Neural crest cell (in vitro differentiated cells): ENCODE measurements at places on chromosomes 16 and 17.

GRCh38 chr16:57621521-57622271 is 6.7 kb upstream of the ADGRG1 start:
- no peak for DNase-seq

- no peak for DNase-seq
These were observed 80.4 kb downstream of the ABCC12 start for GRCh38 chr16:48075398-48075797.

DNA sequence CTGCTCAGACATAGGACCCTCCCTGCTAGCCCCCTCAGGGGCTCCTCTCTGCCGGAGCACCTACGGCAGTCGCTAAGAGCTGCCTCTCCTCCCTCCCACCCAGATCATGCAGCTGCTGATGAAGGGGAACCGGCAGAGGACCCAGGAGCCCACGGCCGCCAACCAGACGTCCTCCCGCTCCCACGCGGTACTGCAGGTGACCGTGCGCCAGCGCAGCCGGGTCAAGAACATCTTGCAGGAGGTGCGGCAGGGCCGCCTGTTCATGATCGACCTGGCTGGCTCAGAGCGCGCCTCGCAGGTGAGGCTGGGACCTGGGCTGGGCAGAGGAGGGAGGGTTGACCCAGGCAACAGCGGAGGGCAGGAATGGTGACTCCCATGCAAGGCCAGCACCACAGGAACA is 17.0 kb downstream of the BTBD17 start:
- no peak for DNase-seq

DNA sequence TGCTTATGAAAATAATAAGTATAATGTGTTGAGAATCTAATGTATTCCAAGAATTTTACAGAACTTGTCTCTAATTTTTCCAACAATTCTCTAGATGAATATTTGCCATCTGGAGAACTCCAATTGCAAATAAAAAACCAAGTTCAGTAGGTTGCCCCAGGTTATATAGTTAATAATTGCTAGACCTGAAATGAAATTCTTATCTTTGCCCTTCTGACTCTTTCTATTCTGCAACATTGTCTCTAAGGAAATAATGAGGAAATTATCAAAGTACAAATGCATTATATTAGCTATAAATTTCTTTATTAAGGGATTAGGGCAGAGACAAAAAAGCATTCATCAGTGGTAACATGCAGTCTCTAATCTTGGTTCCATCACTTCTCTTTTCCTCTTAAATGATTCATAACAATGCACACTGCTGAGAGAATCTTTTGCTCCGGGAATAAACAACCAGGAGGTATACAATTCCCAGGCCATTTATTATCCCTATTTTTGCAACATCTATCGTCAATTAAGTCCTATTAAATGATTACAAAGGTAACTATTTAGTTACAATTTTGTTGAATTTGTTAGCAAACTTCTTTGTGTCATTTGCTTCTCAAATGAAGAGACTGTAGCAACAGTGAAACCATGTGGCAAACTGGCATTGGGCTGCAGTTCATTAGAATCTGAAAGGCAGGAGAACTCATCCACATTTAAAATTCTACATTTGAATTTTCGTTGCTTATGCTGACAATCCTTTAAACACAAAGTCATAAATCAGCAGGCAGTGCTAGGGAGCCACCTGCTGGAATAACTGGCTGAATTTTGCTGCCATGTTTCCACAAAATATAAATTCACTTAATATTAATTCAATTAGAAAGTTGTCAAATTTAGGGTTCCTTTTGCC is 349.6 kb downstream of the KIF2B start:
- peak; percentile 31 for DNase-seq

DNA sequence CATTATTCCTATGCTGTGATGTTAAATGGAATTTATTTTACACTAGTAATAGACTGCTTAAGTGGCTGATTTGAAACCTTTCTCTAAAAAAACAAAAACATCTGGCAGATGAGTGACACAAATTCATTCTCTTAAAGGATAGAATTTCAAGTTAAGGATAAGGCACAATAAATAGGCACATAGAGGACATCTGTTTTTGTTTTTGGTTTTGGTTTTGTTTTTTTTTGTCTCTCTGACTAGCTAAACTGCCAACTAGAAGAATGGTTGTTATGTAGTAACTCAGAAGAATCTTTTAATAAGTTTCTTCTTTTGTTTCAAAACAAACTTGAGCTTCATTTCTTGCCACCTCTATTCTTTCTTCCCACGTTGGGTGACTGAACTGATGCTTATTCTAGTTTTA is 5.1 kb upstream of the VPS4A start:
- no peak for DNase-seq

DNA sequence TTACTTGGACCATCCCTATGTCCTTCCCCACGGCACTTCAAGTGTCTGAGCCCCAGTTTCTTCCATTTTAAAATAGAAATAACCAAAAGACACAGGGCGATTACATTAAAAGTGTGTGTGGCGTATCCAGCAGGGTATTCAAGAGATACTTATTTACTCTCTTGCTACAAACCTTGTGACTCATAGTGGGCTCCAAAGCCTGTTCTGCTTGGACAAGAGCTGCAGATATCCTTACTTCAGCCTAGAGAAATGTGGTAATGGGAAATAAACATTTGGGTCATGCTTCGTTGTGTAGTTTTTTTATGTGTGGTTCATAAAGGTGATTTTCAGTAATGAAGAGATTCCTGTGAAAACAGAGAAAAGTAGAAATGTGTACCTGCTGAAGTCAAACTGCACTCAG is 288.9 kb upstream of the CDH11 start:
- no peak for DNase-seq

DNA sequence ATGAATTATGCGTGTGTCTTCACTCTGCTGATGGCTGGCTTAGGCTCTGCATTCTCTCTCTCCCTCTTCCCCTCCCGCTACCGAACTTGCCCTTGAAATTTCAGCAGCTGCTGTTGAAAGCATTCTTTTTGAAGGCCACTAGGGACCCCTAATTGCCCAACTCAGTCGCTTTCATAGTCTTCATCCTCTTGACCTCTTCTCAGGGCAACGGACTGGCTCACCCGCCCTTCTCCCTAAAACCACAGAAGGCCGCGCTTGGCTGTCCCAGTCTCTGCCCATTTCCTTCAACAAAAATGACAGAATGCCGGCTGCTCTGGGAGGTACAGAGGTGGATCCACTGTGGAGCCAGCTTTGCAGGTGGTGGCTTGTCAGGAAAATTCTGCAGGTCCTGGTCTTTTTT is 21.0 kb upstream of the FMNL1 start:
- DNase-seq, result no peak

DNA sequence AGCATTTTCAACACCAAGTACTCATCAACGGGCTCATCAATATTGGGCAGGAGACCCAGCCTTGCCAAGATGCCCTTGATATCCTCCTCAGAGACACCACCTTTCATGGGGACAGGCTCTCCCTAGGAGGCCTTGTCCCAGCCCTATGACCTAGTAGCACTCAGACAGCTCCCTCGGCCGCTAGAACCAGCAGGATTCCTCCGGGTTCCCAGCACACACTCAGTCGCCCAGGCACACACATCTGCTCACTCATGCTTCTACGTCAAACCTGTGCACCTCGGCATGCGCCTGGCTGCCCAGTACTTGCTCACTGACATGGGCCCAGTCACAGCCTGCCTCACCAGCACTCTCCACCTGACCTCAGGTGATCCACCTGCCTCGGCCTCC is 17.0 kb downstream of the SRCIN1 start:
- DNase-seq, result no peak

DNA sequence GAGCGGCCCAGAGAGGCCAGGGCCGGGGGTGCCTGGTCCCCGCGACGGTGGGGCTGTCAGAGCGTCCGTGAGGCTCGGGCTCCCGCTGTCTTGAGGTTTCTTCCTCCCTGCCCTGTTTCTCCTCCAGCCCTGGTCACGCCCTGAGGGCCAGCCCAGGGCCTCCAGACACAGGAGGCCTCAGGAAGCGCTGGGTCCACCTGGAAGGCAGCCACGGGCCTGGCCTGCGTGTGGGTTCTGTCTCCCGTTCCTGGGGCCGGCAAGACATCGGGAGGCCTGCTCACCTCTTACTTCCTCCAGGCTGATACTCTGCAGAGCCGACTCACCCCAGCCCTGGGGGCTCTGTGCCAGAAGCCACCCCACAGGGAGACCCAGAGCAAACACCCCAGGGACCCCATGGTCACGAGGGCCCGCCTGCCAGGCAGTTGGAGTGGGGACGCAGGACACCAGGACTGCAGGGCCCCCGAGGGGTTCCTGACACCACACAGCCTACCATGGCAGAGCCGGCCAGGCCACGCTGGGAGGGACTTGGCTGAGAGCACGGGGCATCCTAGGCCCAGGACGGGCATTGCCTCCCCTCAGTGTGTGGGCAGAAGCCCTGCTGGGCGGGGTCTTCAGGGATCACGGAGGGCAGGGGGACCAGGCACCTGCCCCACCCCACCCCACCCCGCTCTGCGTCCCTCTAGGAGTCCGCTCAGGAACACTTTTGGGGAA is 18.9 kb upstream of the CACNA1H start:
- DNase-seq, result no peak

- DNase-seq, result no peak
These were observed 2.1 kb upstream of the GNA13 start for GRCh38 chr17:65058593-65058992.

- DNase-seq, result no peak
These were observed 1.1 kb upstream of the TMEM114 start for GRCh38 chr16:8591451-8591850.
